ENCODE measurements at places on chromosomes 6 and 20. TPM values are rescaled to one million over a fixed set of nuclear protein-coding genes. Genes with fewer than 3 reads are reported as not detected.

Gene TRIM31
- total RNA-seq = not detected

Gene PROCR
- total RNA-seq = 124 TPM

Gene FOXA2
- total RNA-seq = not detected

Gene CAP2
- total RNA-seq = 2.6 TPM

Gene CD40
- 21.3 TPM for total RNA-seq

Gene RNF39
- total RNA-seq = not detected

Gene ERVFRD-1
- 0.05 TPM for total RNA-seq

Gene PSORS1C2
- not detected for total RNA-seq

Gene PPP1R14C
- total RNA-seq = not detected

Gene RPS6KA2
- 166 TPM for total RNA-seq

Gene RBPJL
- not detected for total RNA-seq

Gene CASP8AP2
- total RNA-seq = 17.4 TPM

Gene DPPA5
- not detected for total RNA-seq

Gene ELOVL2
- total RNA-seq = under 0.01 TPM

Gene C6orf15
- total RNA-seq = not detected

Gene AGPAT4
- 11.3 TPM for total RNA-seq

Gene HEY2
- not detected for total RNA-seq

Gene PDYN
- total RNA-seq = not detected

Gene SMOC2
- not detected for total RNA-seq

Gene RWDD2A
- 4.4 TPM for total RNA-seq

Gene TNFAIP3
- total RNA-seq = 13.4 TPM

Gene PLA2G7
- total RNA-seq = not detected

Gene FAM217A
- total RNA-seq = not detected

Gene IPCEF1
- total RNA-seq = 2.3 TPM

Gene PPP1R16B
- total RNA-seq = 247 TPM
